Left ventricle myocardium inferior (tissue), 1 donor: ENCODE measurements at places on chromosomes 1 and 21. TPM values are rescaled to one million over a fixed set of nuclear protein-coding genes. Genes with fewer than 3 reads are reported as not detected.

DNA sequence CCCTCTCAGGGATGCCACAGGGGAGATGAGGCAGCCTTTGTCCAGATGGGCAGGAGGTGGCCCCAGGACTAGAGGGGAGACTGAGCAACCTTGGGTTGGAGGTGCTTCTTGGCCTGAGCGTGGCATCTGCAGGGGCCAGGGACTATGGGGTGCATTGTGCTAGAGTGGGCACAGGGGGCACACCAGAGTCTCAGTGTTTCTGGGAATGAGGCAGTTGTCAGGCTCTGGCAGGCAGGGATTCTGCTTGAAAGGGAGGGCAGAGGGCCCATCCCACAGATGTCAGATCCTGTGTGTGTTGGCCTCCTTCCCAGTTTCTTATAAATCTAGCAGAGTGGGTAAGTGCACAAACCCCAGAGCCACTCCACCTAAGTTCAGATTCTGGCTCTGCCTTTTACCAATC, 13.7 kb downstream of the LGR6 start:
- no peak overlapping the region for H3K4me3 ChIP-seq
- peaks cover 10% of the 10 kb centered on the region for H3K4me1 ChIP-seq
- H3K27ac ChIP-seq, result no peak overlapping the region
- H3K27me3 ChIP-seq, result peaks cover 49% of the 10 kb centered on the region
- H3K36me3 ChIP-seq, result no peaks in the 10 kb centered on the region

DNA sequence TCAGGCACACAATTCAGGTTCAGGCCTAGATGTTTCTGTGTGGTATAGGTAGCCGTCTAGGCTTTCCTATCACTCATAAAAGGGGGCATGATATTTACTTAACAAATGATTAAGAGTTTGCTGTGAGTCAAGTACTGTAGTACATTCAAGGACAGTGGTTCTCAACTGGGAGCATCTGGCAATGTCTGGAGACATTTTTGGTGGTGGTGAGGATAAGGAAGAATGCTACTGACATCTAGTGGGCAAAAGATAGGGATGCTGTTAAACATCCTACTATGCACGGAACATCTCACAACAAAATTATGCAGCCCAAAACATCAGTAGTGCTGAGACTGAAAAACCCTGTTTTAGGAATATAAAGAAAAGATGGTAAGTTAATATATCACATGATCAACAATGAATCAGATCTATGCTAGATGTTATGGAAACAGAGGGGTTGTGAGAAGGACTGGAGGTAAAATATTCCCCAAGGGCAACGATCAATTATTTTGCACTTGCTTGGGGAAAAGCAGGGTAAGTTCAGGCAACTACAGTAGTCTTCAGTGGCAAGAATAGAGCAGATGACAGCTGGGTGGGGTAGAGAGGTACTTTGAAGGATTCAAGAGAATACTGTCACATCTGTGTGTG, 4.9 kb downstream of the DNTTIP2 start:
- H3K36me3 ChIP-seq, result peaks cover 87% of the 10 kb centered on the region
- H3K4me1 ChIP-seq, result peaks cover 33% of the 10 kb centered on the region
- DNase-seq, result no peak
- H3K27ac ChIP-seq, result no peak overlapping the region

GRCh38 chr21:43196826-43197225, 28.0 kb downstream of the CRYAA start:
- no peaks in the 10 kb centered on the region for H3K36me3 ChIP-seq
- DNase-seq, result no peak
- peaks cover 21% of the 10 kb centered on the region for H3K27me3 ChIP-seq
- peak overlapping the region; percentile 66 for H3K27ac ChIP-seq
- H3K4me1 ChIP-seq, result peaks cover 42% of the 10 kb centered on the region

GRCh38 chr21:32470206-32470605, 57.7 kb downstream of the EVA1C start:
- H3K27me3 ChIP-seq, result no peaks in the 10 kb centered on the region
- no peak for DNase-seq
- H3K4me3 ChIP-seq, result no peak overlapping the region
- H3K27ac ChIP-seq, result no peak overlapping the region
- peaks cover 86% of the 10 kb centered on the region for H3K36me3 ChIP-seq
- peaks cover 9% of the 10 kb centered on the region for H3K4me1 ChIP-seq

- H3K27ac ChIP-seq, result no peak overlapping the region
- peaks cover 13% of the 10 kb centered on the region for H3K4me1 ChIP-seq
- H3K36me3 ChIP-seq, result no peaks in the 10 kb centered on the region
- H3K4me3 ChIP-seq, result peak overlapping the region; percentile 55
- no peak for DNase-seq
Observed at GRCh38 chr1:145720556-145720877, 1.2 kb downstream of the CD160 start.

TFAP2E gene
- 0.30 TPM for total RNA-seq

ATP1A2 gene
- 401 TPM for total RNA-seq

TMPRSS3 gene
- total RNA-seq, result not detected
